ENCODE measurements at places on chromosomes 5 and 9.

DNA sequence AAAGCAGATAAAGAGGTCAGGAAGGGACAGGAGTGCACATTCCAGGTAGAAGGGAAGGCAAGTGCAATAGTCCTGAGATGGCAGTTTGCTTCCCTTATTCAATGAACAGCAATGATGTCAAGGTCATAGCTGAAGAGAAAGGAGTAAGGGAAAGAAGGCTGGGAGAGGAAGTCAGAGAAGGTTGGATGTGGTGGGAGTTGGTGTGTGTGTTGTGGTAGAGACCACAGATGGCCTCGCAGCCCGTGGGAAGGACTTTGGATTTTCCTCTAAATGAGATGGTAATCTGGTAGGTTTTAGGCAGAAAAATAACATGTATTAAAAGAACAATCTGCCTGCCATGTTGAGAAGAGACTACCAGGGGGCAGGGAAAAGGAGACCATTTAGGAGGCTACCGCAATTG lies 25.1 kb upstream of the LPAR1 start:
- no peak for DNase-seq

- DNase-seq, result no peak
Observed at GRCh38 chr9:100111235-100111634, 12.2 kb downstream of the INVS start.

- DNase-seq, result no peak
Observed at GRCh38 chr9:106670418-106670817, 192.5 kb upstream of the ZNF462 start.

DNA sequence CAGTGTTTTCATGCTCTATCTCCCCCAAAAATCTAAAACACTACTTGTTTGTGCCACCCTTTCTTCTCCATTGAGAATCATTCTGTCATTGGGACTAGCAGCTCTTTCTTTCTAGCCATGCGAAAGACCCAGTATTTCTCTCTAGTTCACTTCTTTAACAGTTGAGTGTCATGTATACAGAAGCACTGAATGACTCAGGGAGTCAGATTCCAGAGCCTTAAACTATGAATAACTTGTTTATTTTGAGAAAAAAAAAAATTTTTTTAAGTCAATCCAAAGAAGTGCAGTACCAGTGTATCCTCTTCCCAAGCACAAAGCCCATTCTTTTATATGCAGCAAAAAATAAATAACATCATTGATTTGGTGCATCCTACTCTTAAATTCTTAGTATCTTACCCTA lies 415.4 kb upstream of the GRAMD2B start:
- DNase-seq, result no peak

DNA sequence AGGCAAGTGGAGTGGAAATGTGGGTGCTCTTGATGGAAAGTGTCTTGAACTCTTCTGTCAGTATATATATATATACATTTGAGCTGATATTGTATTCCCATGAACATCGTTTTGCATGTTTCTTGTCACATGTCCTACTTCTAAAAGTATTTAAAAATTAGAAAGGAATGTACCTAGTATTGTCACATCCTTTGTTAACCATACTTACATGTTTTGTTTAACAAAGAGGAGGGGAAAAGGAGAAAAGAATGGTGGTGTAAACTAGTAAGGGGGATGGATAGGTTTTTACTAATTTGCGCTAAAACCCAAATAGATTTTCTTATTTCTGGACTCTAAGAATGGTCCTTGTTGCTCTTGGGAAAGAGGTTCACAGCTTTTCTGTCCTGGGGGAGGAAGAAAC lies 181.7 kb downstream of the GOLPH3 start:
- DNase-seq, result no peak

- no peak for DNase-seq
Observed at GRCh38 chr5:25412116-25412661, 767.4 kb upstream of the CDH10 start.

DNA sequence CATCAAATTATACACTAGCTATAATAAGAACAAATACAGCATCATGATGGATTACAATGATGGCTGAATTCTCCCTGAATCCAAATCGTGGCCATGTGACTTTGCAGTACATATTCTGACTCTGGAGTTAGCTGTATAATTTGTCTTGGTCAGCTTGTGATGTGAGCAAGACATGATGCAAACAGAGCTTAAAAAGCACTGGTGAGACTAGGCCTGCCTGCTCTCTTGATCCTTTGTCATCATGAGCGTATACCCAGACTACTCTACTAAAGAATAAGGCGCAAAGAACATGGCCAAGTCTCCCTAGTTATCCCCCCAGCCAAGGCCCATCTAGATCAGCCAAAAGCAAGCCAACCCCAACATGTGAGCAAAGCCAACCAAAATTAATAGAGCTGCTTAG lies 34.7 kb upstream of the IFNE start:
- DNase-seq, result no peak

- no peak for DNase-seq
Observed at GRCh38 chr5:124746916-124747790, 714 bp upstream of the ZNF608 start.

DNA sequence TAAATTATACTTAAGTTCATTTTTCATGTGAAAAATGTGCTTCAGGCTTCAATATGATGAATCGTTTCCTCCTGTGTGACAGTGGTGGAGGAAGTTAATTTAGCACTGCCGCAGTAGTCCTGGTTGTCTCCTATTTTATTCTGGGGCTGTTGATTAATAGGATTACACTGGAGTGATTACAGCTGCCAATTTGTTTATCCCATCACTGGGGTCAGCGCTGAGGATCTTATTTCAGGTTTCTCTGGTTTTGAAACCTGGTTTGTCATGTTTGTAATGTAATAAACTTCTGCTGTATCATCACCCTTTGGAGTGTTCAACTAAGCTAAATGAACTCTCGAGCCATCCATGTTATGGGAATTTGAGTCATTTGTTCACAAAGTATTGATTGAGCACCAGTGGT lies 241.7 kb upstream of the KCNN2 start:
- no peak for DNase-seq

GRCh38 chr5:119336262-119336661 lies 19.6 kb upstream of the TNFAIP8 start:
- DNase-seq, result no peak

DNA sequence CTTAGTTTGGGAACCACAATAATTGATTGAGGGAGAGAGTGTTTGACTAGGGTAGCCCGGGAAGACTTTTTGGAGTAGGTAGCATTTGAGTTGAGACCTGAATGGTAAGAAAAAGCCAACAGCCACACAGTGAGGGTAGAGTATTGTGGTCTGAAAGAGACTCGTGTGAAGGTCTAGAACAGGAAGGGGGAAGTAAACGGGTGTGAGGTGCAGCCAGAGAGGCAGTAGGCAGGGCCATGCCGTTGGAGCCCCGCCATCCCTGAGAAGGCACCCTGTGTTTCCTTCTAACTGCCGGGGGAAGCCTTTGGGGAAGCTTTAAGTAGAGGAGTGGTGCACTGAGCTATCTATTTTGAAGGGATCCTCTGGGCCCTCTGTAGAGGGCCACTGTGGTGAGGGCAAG lies 3.5 kb upstream of the F2RL2 start:
- no peak for DNase-seq

- DNase-seq, result no peak
Observed at GRCh38 chr9:12817702-12818101, 42.9 kb downstream of the LURAP1L start.

- DNase-seq, result no peak
Observed at GRCh38 chr9:126373241-126373640, 46.6 kb downstream of the MVB12B start.

DNA sequence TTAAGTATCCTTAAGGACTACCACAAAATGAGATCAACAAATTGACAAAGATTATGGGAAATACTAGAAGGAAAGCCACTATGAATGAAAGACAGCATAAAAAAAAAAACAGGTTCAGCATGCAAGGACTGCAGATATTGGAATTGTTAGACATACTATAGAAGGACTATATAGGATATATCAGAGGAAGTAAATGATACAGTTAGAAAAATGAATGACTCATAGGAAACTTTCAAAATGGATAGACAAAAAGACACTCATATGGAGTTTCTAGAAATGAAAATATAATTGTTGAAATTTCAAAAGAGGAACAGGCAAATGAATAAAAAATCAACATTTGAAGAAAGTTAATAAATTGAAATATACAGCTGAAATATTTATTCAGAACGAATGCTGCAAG lies 180.6 kb downstream of the PLK2 start:
- DNase-seq, result no peak

GRCh38 chr5:123207081-123207537 lies 118.1 kb downstream of the PRDM6 start:
- DNase-seq, result no peak

DNA sequence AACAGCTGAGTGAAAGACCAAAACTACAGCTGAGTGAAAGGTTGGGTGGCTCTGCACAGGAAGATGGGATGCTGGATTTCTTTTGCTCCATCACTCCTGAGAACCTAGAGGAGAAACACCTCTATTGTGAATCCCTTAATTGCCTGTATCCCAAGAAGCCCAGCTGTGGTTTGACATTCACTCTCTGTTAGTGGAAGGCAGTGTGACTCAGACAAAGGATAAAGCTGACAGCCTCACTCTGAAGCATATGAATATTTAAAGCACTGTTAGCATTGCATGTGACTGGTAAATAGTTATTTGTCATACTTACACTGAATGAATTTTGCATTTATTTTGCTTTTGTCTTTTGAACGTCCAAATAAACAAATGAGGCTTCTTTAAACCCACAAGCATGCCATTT lies 367.1 kb upstream of the RIOK2 start:
- DNase-seq, result no peak

GRCh38 chr5:60346393-60346792 lies 353.6 kb downstream of the DEPDC1B start:
- DNase-seq, result no peak

DNA sequence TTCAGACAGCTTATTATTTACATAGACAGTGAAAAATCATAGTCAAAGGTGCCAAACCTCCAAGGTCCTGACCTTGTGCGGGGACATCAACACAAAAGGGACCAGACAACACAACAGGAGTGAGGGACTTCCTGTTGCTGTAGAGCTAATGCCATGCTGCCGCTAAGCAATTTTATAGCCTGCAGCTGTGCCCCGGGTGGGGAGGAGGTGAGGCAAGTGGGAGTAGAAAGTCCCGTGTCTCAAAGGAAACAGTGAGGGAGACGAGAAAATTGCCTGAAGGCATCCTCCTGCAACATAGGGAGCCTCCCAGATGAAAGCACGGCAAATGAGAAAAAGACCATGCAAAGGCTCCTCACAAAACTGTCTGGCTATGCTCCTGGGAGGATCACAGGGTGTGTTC lies 58.8 kb downstream of the CAAP1 start:
- DNase-seq, result no peak

- DNase-seq, result peak; percentile 28
Observed at GRCh38 chr9:84759300-84759750, 89.8 kb downstream of the NTRK2 start.

GRCh38 chr9:108535526-108535925 lies 320.3 kb downstream of the ACTL7B start:
- peak; percentile 29 for DNase-seq

GRCh38 chr9:6628704-6629103 lies 16.8 kb downstream of the GLDC start:
- DNase-seq, result no peak

DNA sequence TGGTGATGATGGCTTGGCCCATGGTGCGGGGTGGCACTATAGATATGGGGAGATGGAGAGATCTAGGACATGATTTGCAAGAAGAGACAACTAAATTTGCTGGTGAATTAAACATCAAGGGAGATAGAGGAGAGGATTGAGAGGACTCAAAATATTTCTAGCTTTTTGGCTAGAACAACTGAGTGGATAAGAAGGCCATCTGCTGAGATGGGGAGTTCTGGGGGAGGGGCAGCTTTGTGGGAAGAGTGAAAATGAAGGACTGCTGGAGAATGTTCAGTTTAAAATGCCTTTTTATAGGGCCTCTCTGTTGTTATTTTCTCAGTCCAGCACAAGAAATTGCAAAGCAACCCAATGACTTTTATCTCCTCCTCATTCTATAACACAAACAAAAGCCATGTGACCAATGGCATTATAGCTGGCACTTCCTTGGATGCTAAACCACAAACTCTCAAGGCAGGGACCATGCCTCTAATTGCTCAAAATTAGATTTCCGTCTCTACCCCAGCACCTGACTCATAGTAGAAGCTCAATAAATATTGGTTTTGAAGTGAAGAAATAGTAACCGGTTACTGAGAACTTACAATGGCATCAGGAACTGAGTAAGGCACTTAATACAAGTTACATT lies 29.8 kb downstream of the JAKMIP2 start:
- no peak for DNase-seq

DNA sequence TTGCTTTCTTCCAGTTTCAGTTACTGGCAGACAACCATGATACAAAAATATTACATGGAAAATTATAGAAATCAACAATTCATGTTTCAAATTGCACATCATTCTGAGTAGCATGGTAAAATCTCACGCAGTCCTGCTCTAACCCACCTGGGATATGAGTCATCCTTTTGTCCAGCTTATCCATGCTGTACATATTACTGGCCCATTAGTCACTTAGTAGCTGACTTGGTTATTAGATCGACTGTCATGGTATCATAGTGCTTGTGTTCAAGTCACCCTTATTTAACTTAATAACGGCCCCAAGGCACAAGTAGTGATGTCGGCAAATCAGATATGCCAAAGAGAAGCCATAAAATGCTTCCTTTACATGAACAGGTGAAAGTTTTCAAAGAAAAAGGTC lies 41.2 kb downstream of the NADK2 start:
- no peak for DNase-seq

- no peak for DNase-seq
Observed at GRCh38 chr5:100546001-100546400, 10.8 kb downstream of the FAM174A start.

DNA sequence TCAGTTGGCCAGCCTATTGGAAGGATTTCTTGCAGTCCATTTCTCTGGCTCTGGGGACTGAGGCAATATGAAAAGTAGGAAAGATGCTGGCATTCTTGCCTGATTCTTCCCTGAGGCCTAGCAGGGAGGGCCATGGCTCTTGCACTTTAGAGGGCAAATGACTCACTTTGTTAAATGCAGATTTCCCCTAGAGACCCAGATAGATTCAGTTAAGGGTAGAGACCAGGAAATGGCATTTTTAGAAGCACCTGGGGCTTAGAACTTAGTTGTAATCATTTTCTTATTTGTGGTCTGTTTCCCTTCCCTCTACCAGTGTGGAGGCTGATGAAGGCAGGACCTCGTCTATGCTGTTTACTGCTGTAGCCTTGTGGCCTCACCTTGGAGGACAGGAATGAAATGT lies 112.8 kb upstream of the NR3C1 start:
- DNase-seq, result no peak

GRCh38 chr5:126300293-126300692 lies 122.9 kb upstream of the GRAMD2B start:
- no peak for DNase-seq

GRCh38 chr9:11702548-11702947 lies 990.6 kb upstream of the TYRP1 start:
- no peak for DNase-seq

- DNase-seq, result no peak
Observed at GRCh38 chr9:27861887-27862286, 288.6 kb upstream of the C9orf72 start.

- DNase-seq, result no peak
Observed at GRCh38 chr5:112245656-112246055, 173.4 kb downstream of the EPB41L4A start.

Data from GM20000 (cell line).